ENCODE measurements at places on chromosomes 2 and 18. TPM values are rescaled to one million over a fixed set of nuclear protein-coding genes. Genes with fewer than 3 reads are reported as not detected.

GRCh38 chr2:52810460-52810859, 957.1 kb upstream of the CHAC2 start:
- no peak for DNase-seq

DNA sequence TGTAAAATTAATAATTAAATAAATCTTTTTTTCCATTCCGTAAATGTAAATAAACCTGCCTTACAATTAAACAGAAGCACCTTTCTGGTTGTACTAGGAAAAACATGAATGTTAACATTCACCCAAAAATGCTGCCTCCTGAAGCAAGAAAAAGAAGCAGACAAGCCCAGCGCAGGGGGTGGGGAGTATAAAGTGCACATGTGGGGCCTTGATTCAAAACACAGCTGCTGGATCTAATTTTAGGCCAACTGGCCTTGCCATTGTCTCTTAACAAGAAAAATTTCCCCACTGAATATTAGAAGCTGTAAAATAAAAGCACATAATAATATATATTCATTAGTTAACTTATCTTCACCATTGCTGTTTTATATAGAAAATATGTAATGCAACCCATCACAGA, 28.3 kb downstream of the TCF4 start:
- DNase-seq, result no peak

DNA sequence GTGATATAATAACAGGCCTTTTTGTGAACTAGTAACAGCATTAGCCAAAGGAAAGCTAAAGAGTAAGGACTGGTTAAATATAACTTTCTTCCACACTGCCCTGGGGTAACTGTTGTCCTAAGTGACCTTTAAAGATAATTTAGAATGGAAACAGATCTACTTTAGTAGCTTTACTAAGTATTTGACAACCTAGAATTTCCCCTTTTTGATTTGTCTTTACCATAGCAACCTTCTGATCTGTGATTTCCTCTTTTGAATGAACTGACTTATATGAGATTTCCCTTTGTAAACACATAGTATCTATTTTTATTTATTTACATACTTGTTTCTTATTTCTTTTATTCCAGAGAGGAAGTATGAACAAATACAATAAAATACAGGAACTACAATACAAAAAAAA, 10.5 kb upstream of the KLF7 start:
- no peak for DNase-seq

DNA sequence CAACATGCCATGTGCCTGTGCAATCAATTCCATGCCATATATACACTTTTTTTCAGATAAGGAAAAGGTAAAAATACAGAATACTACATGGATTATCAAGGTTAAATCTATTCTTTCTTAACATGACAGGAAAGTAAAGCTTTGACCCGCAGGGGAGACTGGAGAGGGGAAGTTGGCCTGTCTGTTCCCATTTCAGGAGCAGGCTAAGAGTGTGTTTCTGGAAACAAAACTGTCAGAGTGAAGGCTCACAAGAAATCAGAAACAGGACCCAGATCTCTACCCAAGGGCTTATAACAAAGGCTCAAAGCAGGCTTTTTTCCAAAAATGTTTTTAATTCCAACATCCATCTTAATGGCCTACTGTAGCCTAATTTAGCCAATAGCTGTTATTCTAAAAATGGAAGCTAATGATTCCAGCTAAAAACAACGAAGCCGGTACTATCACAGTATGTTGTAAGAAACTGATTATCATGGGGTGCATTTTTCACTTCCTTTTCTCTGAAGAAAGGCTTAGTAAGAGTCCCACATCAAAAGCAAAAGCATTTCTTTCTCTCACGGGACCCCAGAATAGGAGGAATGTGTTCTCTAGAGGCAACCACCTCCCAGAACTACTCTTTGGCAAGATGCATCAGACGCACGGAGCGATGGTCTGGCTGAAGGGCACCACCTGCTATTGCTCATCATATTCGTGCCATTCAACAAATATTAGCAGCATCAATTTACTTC, 41.4 kb downstream of the FECH start:
- no peak for DNase-seq

- DNase-seq, result no peak
Measured at GRCh38 chr2:1186421-1186820, 226.8 kb upstream of the TPO start.

Gene FAM228B
- 3.1 TPM for total RNA-seq

Gene SYT4
- not detected for total RNA-seq

Gene CHRND
- not detected for total RNA-seq
